ENCODE measurements at places on chromosomes 2 and 18. TPM values are rescaled to one million over a fixed set of nuclear protein-coding genes. Genes with fewer than 3 reads are reported as not detected.
A peak's percentile ranks its signal among the peaks of the same experiment; 100 is the strongest.

Gene KYNU
- total RNA-seq = 68.6 TPM

- no peaks in the 10 kb centered on the region for H3K27me3 ChIP-seq
- H3K4me3 ChIP-seq = no peak overlapping the region
- H3K4me1 ChIP-seq = peaks cover 14% of the 10 kb centered on the region
- no peaks in the 10 kb centered on the region for H3K36me3 ChIP-seq
- H3K27ac ChIP-seq = no peak overlapping the region
- no peak for DNase-seq
Observed at GRCh38 chr2:151946250-151946884, 118.1 kb upstream of the ARL5A start.

Gene UCN
- 0.36 TPM for total RNA-seq

Gene EIF4E2
- 101 TPM for total RNA-seq

DNA sequence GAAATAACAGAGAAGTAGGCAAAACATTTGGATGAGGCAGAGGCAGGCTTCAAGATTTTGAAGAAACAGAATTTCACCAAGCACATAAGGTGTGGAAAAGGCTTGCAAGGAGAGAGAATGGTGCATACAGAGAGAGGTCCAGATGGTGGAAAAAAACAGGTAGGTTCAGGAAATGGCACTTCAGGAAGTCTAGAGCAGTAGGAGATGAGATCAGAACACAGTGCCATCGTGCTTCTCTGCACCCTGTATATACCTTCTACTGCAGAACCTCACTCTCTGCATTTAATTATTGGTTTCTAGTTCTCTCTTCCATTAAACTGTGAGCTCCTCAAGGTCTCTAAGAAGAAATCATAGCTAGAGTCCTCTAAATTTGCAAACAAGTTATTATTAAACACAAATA is 2.4 kb downstream of the PAIP2B start:
- no peak overlapping the region for H3K4me3 ChIP-seq
- no peak for DNase-seq
- 0 out of 2 replicates have a peak, but pooled peaks cover 11% of the 10 kb centered on the region for H3K4me1 ChIP-seq
- no peaks in the 10 kb centered on the region for H3K36me3 ChIP-seq
- H3K27me3 ChIP-seq = peaks cover 29% of the 10 kb centered on the region

GRCh38 chr2:127638361-127639110 is 7.4 kb upstream of the GPR17 start:
- H3K36me3 ChIP-seq = no peaks in the 10 kb centered on the region
- no peak overlapping the region for H3K4me3 ChIP-seq
- peaks cover 48% of the 10 kb centered on the region for H3K4me1 ChIP-seq
- DNase-seq = no peak
- H3K27me3 ChIP-seq = peaks cover 22% of the 10 kb centered on the region
- no peak overlapping the region for H3K27ac ChIP-seq

- peak; percentile 2 for DNase-seq
- no peak overlapping the region for H3K4me3 ChIP-seq
- no peaks in the 10 kb centered on the region for H3K36me3 ChIP-seq
Observed at GRCh38 chr18:69220529-69220928, 180.2 kb upstream of the DOK6 start.

DNA sequence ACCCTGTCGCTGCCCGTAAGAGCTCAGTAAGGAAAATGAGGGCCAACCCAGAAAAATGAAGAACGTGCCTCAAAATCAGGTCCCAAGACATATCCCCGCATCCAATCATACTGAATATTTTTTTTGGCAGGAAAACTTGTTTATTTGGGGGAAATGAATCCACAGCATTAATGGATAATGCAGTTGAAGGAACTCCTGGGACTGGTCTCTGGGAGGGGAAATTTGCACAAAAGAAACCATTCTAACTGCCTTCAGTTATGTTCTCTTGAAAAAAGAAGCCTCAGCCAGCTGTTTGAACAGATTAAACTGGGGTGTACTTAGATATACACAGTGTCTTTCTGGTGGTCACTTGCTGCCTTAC is 61.3 kb downstream of the SPRED2 start:
- H3K27ac ChIP-seq = peak overlapping the region; percentile 67
- H3K36me3 ChIP-seq = no peaks in the 10 kb centered on the region
- peaks cover 100% of the 10 kb centered on the region for H3K4me1 ChIP-seq
- no peak for DNase-seq
- no peaks in the 10 kb centered on the region for H3K27me3 ChIP-seq

DNA sequence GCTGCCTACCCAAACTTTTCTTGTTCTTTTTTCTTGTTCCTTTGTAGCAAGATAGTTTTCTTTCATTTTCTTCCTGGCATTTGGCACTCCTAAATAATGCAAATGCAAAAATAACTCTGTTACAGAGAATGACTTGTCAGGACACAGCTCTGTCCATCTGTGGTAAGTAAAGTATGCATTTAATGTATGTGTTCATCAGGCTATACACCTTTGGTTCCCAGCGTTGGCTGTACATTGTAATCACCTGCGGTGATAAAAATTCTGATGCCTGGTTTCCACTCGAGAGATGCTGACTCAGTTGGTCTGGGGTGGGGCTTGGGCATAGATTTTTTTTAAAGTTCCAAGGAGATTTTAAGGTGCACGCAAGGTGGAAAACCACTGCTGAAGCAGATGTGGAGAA is at the start of gene SERPINB13:
Gene SERPINB13, plus strand, starts transcription at position 378 of the 400 bp plus-strand sequence. CDS start 1,325 bp downstream, outside the sequence.
- no peak within 1 kb of the TSS for H3K4me3 ChIP-seq
- DNase-seq = no peak
- H3K27ac ChIP-seq = no peak within 1 kb of the TSS
- H3K27me3 ChIP-seq = no peaks in the 10 kb centered on the region

DNA sequence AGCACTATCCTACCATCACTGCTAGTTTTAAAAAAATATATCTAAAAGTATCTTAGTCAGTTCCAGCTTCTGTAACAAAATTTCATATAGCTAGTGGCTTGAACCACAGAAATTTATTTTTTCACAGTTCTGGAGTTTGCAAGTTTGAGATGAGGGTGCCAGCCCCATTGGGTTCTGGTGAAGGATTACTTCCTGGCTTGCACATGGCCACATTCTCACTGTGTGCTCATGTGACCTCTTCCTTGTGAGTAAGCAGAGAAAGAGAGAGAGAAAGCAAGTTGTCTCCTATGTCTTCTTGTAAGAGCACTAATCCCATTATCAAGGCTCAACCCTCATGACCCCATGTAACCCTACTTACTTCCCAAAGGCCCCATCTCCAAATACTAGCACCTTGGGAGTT is 158.9 kb downstream of the DOK6 start:
- no peaks in the 10 kb centered on the region for H3K27me3 ChIP-seq
- no peak overlapping the region for H3K27ac ChIP-seq
- no peak overlapping the region for H3K4me3 ChIP-seq
- no peaks in the 10 kb centered on the region for H3K36me3 ChIP-seq
- DNase-seq = no peak

DNA sequence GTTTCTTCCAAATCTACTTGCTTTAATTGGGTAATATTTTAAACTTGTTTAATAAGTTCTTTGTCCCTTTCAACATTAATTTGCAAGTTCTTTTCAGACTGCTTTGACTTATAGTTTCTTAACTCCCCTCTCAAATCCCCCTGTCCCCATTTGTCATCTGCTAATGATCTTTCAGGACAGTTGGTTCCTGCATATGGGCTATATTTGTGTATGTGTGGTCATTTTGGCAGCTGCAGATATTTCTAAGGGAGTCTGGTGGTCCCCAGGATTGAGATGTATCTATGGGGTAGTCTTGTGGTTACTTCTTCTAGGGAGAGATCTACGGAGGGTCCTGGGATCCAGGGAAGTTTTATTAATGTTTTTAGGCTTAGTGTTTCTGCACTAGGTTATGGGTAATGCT is 120.6 kb upstream of the SP3 start:
- no peak overlapping the region for H3K4me3 ChIP-seq
- H3K4me1 ChIP-seq = no peaks in the 10 kb centered on the region
- peaks cover 3% of the 10 kb centered on the region for H3K36me3 ChIP-seq
- no peak for DNase-seq
- H3K27me3 ChIP-seq = no peaks in the 10 kb centered on the region

Gene RAD51AP2
- 0.11 TPM for total RNA-seq

DNA sequence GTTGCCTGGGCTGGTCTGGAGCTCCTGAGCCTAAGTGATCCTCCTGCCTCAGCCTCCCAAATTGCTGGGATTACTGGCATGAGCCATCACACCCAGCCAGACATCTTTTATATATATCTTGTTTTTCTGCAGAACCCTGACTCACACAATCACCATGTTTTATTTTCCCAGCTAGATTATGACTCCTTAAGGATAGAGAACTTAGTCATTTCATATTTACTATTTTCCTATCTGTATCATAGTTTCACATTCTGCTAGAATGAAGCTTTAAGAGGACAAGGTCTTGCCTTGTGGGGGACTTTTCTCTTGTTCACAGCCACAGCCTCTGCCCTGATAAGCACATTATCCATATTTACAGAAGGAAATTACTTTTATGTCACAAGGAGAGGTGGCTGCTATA is 73.9 kb downstream of the LBH start:
- DNase-seq = no peak
- no peak overlapping the region for H3K4me3 ChIP-seq
- H3K4me1 ChIP-seq = no peaks in the 10 kb centered on the region
- no peak overlapping the region for H3K27ac ChIP-seq
- H3K36me3 ChIP-seq = no peaks in the 10 kb centered on the region

DNA sequence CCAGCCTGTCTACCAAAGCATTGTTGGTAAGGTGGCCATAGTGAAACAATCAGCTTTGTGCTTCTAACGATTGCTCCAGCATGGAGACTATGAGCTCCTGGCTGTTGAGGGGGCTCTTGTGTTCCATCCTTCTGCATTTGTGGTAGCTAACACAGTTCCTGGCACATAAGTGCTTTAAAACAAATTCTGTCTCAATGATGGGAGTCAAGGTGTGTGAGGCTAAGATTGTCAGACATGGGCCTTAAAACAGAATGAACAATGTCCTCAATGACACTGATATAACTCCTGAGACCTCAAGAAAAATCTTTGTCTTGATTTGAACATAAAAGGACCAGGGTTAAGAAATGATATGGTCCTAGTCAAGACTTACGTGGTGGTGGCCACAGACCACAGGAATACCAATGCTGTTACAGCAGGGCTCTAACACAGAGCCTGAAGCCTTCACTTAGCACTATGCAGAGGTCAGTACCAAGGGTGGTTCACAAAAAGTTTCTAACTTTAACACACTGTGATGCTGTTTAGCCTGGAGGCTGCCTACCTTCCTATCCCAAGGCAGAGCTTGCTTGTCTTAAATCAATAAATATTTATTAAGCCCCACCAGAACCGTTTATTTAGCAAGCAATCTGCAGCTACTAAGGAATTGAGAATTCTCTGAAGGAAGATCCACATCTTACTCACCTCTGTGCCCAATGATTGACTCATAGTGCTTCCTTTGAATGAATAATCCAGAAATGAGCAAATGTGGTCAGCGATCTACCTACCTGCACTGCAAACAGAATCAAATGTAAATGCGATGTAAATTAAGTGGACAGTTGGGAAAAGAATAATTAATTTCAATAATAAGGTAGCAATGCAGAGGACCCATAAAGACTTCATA is 35.1 kb downstream of the EVA1A start:
- H3K4me1 ChIP-seq = peaks cover 100% of the 10 kb centered on the region
- H3K27ac ChIP-seq = peak overlapping the region; percentile 92
- H3K27me3 ChIP-seq = no peaks in the 10 kb centered on the region

GRCh38 chr18:52348209-52348608 is 8.2 kb downstream of the DCC start:
- no peaks in the 10 kb centered on the region for H3K27me3 ChIP-seq
- no peaks in the 10 kb centered on the region for H3K4me1 ChIP-seq
- H3K36me3 ChIP-seq = no peaks in the 10 kb centered on the region
- no peak overlapping the region for H3K27ac ChIP-seq

Gene BAZ2B
- 18.2 TPM for total RNA-seq

DNA sequence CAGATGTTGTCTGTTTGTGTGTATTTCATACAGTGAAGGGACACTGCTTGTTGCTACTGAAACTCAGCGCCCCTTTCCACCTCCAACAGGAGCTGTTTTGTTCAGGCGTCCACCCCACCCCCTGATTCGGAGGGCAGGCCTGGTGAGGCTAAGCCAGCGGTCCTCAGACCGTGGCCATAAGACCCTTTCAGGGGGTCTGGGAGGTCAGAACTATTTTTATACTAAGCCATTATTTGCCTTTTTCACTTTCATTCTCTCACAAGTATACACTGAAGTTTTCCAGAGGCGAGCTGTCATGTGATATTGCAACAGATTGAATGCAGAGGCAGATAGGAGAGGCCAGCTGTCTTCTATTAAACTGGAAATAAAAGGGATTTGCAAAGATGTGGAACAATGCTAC is 39.7 kb upstream of the IGFBP5 start:
- H3K4me1 ChIP-seq = peaks cover 5% of the 10 kb centered on the region
- H3K36me3 ChIP-seq = no peaks in the 10 kb centered on the region
- H3K27ac ChIP-seq = no peak overlapping the region
- no peak for DNase-seq
- peaks cover 25% of the 10 kb centered on the region for H3K27me3 ChIP-seq

DNA sequence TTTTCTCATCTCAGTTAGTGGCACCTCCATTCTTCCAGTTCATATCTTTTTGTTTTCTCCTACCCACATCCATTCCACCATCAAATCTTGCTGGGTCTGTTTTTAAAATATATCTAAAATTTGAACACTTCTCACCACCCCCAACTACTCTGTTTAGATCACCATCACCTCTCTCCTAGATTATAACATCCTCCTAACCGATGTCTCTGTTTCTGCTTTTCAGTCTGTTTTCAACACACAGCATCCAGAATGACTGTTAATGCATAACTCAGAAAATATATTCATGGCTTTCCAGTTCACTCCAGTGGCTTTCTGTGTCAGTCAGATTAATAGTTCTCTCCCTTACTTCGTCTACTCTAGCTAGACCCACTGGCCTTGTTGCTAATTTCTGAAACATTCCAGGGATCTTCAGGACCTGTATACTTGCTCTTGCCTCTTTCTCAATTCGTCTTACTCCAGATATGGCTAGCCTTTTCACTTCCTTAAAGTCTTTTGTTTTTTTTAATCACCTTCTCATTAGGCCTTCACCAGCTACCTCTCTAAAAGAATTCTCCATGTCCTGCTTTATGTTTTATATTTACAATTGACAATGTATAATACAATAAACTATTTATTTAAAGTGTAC is 105.3 kb downstream of the COMMD1 start:
- H3K36me3 ChIP-seq = no peaks in the 10 kb centered on the region
- H3K27ac ChIP-seq = no peak overlapping the region
- no peak for DNase-seq
- H3K4me1 ChIP-seq = peaks cover 8% of the 10 kb centered on the region

DNA sequence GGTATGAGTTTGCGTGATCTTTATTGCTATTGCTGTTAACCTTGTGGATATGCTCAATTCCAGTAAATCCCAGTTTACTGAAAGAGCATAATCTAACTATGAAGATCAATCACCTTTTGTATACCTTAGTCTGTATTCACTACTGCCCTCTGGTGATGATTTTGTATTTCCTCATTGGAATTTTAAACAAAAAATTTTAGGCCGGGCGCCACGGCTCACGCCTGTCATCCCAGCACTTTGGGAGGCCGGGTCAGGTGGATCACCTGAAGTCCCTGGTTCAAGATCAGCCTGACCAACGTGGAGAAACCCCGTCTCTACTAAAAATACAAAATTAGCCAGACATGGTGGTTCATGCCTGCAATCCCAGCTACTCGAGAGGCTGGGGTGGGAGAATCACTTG is 5.1 kb downstream of the COMMD1 start:
- H3K27me3 ChIP-seq = no peaks in the 10 kb centered on the region
- no peak overlapping the region for H3K4me3 ChIP-seq
- no peak overlapping the region for H3K27ac ChIP-seq
- H3K36me3 ChIP-seq = no peaks in the 10 kb centered on the region

Gene CCDC74A
- 0.15 TPM for total RNA-seq

GRCh38 chr18:49866680-49867079 is 53.3 kb upstream of the ACAA2 start:
- no peaks in the 10 kb centered on the region for H3K4me1 ChIP-seq
- no peak for DNase-seq
- no peaks in the 10 kb centered on the region for H3K27me3 ChIP-seq
- H3K27ac ChIP-seq = no peak overlapping the region
- H3K36me3 ChIP-seq = peaks cover 3% of the 10 kb centered on the region

Gene IL36G
- total RNA-seq = not detected
